Stimulated activated CD4-positive, alpha-beta T cell treated with anti-CD3 and anti-CD28 coated beads, TNF-alpha, amount 100 ng/mL, for 4 hours (primary cell): ENCODE measurements at places on chromosomes 6 and 20.

DNA sequence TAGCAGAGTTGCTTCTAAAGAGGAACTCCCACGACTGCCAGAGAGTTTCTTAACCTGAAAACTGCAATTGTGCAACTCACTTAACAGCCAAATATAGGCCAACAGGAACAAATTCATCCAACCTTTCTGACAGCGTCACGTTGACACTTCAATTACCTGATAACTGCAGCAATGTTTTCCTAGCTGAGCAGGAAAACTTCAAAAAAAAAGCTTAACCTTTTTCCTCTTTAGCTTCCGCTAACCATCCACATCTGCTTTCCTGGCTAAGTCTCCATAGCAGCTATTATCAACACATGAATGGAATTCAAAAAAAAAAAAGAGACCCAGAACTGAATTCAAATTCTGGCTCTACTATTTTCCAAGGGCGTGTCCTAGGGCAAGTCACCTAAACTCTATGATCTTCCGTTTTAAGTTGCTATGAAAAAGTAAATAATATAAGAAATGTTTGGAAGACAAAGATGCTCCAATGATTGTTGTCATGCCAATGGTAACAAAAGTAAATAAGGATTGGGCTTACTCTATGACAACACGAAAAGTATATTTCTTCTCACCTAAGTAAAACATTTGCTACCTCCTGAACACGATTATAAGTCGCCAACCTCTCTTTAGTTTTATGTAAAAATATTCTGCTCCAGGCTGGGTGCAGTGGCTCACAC lies 524.6 kb upstream of the JARID2 start:
- no peak for DNase-seq

DNA sequence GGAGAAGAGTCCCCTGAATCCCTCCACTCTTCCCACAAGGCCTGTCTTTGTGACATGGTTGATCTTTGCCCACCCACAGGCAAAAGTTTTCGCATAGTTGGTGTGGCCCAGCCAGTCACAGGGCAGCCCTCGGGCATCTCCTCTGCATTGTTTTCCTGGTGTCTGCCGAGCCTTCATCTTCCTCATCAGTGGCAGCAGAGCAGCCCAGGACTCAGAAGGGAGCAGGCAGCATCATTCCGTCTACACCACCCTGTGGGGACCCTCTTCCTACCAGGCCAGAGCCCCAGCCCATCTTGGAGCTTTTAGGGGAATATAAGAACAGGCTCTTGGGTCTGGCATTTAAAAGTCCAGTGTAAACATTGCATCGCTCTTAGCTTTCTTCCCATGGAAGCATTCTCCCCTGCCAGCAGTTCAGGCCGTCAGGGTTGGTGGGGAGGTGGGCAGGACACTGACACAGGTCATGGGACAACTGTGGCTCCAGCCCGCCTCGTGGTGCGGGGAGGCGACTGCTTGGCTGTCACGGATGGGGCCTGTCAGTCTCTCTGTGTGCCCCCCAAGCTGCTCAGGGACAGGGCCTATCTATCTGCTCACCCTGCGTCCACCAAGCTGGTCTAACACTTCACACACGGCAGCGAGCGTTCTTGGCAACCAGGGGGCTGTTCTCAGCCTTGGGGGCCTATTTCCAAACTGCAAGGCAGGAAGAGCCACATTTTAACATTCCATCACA lies 38.3 kb downstream of the PDRG1 start:
- no peak for DNase-seq

DNA sequence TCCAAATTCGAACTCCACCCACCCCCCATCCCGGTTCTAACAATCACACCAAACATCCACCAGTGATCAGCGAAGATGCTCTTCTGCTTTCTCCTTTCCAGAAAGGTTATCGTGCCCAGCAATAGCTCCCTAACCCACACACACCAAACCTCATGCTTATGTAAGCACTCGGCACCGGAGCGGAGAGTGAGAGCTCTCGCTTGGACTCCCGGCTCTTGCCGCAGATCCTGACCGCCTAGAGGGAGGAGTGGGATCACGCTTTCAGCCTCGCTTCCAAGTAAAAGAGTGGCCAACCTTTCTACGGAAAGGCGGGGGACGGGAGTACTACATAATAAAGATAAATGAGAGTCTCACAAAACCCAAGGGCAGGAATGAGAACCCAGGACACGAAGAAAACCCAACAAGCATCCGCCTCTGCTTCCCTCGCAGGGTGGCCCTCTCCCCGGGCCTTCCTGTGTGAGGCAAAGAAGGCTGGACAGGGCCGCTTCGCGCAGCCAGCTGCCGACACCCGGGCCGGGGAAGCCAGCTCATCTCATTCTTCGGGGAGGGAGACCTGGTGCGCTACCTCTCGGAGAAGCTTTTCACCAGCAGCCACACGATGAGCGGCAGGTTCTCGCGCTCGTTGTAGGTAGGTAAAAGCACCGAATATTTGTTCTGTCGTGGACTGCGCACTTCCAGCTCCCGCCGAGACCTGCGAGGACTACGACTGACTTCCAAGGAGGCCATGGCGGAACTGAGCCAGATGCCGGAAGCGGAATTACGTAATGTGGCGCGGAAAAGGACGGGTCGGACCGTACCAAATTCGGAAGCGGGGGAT lies at the start of gene DPM1:
Gene DPM1 (minus strand): TSS at position 735 of the 817 bp plus-strand sequence. CDS start 9 bp downstream, at position 726.
- peak; percentile 76 for DNase-seq

GRCh38 chr20:62728781-62729300 lies 20.2 kb downstream of the NTSR1 start:
- DNase-seq = no peak

DNA sequence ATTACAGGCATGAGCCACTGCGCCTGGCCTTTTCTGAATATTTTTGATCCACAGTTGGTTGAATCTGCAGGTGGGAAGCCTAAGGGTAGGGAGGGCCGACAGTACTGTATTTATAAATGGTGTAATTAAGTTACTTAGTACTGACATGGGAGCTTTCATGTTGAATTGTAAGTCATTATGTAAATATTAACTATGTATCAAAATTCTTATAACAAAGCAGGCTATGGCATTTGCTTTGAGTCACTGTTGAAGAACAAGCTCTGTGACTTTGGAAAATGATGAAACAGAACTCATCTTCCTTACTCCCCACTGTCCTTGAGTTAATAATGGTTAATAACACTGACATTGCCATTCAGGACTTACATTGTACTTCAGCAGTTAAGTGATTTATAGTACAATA lies 63.0 kb upstream of the TXNDC5 start:
- no peak for DNase-seq

DNA sequence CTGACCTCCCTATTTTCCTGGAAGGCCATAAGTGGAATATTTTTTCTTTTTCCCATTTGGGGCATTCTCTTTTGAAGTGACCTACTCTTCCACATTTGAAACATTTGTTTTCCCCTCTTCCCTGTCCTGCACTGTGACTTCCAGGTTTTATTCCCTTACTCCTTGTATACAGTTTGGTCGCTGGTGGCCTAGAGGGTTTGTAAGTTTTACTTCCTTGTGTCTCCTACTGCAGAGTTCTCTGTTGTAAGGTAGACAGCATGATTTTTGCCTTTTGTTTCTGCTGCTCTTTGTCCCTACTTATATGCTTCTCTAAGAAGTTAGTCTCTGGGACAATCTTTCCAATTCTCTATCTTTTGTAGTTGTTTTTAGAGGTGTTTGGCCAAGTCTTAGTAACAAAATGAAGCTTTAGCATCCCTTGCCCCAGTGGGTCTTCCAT lies 7.4 kb upstream of the ZNFX1 start:
- no peak for DNase-seq

GRCh38 chr6:130769861-130770260 lies 57.3 kb upstream of the SMLR1 start:
- no peak for DNase-seq

GRCh38 chr6:91669871-91670268 lies 1083.0 kb upstream of the MAP3K7 start:
- no peak for DNase-seq

DNA sequence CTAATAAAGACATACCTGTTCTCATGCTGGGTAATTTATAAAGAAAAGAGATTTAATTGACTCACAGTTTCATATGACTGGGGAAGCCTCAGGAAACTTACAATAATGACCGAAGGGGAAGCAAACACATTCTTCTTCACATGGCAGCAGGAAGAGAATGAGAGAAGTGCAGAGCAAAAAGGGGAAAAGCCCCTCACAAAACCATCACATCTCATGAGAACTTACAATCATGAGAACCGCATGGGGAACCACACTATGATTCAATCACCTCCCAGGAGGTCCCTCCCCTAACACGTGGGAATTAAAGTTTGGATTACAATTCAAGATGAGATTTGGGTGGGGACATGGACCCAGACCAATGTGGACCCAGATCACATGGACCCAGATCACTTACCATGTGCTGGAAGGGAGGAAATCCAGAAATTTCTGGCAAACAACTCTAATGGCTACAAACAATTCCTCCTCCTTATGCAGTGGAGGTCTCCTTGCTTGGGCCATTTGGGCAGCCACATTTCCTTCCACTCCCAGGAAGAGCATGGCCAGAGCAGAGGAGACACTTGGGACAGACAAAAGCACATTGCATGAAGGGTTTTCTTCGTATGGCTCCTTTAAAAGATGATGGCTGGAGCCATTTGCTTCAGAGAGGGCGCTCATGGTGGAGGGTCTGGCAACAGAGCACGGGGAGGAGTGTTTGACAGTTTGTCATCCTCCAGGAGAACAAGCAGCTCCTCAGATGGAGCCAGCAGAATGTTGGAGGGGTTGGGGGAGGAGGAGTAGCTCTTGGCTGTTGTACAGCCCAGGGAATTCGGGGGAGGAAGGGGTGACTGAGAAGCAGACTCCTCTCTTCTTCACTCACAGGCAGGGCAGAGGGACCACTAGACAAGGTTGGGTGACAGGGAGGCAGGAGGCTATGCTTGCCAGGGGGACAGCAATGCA lies 30.4 kb downstream of the SERPINB9 start:
- no peak for DNase-seq

DNA sequence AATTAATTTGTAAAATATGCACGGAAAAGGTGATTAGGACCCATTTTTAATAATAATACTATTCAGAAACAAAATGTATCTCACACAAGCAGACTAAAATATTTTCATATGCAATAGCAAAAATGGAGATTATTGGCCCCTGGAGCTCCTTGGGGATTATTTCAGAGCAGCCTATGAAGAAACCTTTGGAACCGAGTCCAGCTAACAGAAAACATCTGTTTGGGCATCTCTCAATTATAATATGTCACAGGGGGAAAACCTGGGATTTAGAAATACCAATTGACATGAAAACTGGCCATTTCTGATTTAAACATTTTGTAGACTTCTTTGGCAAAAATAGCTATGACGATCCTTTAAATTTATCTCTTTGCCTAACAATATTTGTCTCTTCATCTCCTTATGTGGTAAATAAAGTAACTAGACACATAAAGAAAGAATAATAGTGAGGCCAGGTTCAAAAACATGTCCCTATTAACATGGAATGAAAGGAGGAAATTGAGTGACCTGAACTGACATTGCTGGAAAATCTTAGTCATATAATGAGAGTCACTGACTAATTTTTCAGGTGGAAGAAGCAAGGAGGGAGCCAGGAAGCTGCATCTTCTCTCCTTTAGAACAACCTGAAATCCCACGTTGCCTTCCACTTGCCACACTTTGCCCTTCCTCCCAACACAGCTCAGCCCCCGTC lies 199.0 kb downstream of the SOD2 start:
- no peak for DNase-seq

DNA sequence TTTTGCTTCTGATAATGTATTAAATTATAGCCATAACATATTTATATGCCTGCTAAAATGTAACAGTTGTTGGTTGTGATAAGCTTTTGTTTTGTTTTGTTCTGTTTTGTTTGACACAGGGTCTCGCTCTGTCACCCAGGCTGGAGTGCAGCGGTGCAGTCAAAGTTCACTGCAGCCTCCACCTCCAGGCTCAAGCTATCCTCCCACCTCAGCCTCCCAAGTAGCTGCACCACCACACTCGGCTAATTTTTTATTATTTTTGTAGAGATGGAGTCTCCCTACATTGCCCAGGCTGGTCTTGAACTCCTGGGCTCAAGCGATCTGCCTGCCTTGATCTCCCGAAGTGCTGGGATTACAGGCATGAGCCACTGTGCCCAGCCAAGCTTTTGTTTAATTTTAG lies 157.8 kb downstream of the ARID1B start:
- no peak for DNase-seq

GRCh38 chr20:11050350-11050749 lies 376.6 kb upstream of the JAG1 start:
- no peak for DNase-seq

- DNase-seq = no peak
Observed at GRCh38 chr20:43736588-43737158, 9.9 kb upstream of the GTSF1L start.

DNA sequence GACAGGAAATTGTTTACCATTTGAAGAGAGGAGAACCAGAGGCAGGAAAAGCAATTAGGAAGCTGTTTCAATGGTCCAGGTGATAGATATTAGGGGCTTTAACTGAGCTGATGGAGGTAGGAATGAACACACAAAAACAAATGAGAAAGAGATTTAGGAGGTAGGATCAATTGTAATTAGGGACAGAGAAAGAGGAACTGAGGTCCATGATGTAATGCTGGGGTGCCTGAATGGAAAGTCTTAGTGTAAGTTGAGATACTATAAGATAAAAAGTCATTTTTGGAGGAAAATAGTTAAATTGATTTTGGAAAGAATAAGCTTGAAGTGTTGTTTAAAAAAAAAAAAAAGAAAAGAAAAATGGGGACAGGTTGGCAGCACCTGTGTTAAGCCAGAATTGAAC lies 58.5 kb upstream of the B3GAT2 start:
- DNase-seq = no peak

DNA sequence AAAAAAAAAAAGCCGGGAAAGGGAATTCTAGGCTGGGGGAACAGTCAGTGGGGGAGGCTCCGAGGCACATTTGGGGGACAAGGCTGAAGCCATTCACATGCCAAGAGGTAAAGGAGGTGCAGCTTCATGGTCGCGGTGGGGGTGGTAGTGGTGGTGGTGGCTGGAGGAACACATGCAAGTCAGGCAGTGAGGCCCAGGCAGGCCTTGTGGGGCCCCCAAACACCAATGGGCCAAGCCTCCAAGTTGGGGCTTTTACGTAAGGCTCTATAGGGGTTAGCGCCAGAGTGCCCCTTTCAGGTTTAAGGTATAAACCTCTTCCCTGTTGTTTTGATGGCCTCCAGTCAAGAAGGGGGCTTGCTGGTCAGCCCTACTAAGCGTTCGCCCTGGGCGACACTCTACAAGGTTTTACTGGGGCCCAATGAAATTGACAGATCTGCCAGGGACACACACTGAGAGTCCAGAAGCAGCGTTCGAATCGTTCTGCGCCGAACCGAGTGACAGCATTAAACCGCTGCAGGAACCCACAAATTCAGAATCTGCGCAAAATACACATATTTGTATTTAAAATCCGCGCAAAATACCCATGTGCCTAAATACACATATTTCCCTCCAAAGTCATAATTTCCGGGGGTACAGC lies 818 bp upstream of the AP5S1 start:
- DNase-seq = no peak

- no peak for DNase-seq
Observed at GRCh38 chr6:48747471-48747870, 636.5 kb upstream of the PTCHD4 start.
